ENCODE measurements at places on chromosomes 3 and 15.

DNA sequence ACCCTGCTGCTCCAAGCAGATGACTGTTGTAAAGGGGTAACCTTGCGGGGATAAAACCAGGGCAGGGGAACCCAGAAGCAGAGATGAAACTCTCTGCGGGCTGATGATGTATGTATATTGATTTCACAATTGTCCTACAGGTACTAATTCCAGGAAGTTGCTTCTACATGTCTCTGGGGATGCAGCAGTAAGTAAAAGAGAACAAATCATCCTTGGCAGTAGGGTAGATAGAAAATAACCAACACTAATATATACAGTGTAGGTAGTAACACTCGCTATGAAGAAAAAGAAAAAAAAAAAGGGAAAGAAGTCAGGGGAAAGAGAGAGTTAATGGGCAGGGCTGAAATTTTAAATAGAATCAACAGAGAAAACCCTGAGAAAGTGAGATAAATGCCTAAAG lies 50.2 kb downstream of the EPHA3 start:
- DNase-seq = no peak

- no peak for DNase-seq
Measured at GRCh38 chr3:112629425-112629824, 11.5 kb downstream of the CCDC80 start.

DNA sequence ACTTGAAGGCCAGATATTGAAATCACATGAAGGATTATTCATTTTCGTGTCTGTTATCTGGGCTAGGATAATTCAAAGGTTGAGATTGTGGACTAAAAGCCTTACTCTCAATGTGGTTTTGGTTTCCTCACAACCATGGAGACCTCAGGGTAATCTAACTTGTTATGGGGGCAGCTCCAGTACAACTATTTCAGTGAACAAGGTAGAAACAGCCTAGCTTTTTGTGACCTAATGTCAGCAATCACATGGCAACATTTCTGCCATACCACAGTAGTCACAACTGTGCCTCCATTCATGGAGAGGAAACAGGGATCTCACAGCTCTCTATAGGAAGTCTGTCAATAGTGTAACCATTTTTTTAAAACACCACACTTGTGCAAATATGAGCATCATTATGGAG lies 62.4 kb upstream of the RARB start:
- no peak for DNase-seq

DNA sequence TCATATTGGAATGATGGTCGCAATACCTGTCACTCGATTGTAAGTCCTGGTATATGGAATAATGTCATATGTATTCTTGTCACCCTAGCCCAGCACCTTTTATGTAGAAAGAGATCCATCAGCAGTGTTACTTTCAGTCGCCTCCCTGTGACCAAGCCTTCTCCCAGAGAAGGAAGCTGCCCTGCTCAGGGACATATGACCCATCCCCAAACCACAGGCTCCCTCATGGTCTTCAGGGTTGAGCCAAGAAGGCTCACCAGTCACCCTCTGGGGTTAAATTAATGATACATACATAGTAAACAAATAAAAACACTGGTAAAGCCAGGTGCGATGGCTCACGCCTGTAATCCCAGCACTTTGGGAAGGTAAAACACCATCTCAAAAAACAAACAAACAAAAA lies 4.6 kb upstream of the MFGE8 start:
- DNase-seq = no peak

- DNase-seq = no peak
Measured at GRCh38 chr3:112805126-112805525, 41.5 kb downstream of the CD200R1L start.

- no peak for DNase-seq
Measured at GRCh38 chr3:27253831-27254230, 115.4 kb downstream of the NEK10 start.

- no peak for DNase-seq
Measured at GRCh38 chr3:59426821-59427565, 377.2 kb upstream of the CFAP20DC start.

DNA sequence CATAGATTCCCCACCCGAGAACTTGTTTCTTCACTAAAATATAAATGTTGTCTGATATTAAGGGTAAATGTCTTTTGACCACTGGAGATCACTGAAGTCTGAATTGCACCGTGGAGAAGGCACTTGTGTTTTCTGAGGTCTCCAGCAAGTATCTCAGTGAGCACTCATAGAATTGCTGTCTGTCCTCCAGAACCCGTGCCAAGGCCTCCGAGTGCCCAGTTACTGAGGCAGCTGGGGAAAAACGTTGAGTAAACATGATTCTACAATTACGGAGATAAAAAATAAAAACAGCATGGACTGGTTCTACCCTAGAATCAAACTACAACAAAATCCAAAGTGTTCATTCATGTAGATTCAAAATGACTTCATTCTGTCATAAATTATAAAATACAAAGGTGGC lies 60.0 kb downstream of the MLH1 start:
- DNase-seq = no peak

DNA sequence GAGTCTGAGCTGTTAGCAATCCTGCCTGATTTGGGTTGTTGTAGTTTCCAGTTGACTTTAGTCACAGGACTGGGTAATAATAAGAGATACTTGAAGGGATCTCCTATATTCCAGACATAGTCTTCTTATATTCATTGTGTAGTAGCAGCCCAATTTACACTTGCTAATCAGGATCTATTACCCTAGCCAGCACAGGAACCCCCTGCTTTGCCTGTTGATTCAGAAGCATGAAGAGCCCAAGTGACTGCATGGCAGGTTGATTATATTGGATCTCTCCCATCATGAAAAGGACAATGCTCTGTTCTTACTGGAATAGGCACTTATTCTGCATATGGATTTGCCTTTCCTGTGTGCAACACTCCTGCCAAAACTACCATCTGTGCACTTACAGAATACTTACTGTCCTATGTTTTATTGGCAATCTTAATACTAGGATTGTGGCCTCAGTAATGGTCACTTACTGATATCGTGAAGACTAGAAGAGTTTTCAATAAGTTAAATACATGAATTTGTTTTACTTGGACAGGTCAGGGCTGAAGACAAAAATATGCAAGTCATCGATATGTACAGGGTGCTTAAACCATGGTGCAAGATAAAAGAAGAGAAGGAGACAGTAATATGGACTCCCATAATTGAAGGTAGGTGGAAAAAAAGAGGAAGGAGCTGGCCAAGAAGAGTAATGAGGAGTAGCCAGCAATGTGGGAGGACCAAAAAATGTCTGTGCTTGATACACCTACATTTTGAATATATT lies 304.1 kb downstream of the MCTP2 start:
- no peak for DNase-seq

DNA sequence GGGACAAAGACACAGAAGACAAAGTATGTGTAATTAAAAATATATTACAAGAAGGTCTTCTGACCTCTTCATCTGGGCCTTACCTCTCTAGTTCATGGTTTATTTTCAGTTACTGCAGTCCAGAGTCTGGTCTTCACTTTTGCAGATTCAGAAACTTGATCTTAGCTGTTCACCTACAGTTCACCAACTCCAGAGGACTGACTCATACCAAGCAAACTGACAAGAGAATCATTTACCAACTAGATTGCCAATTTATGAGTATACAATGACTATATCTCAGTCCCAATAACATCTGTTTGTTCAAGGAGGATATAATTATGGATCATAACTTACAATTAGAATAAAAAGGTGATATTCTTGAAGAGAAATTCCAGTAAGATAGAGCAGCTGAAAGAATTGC lies 9.0 kb downstream of the P2RY1 start:
- DNase-seq = no peak

DNA sequence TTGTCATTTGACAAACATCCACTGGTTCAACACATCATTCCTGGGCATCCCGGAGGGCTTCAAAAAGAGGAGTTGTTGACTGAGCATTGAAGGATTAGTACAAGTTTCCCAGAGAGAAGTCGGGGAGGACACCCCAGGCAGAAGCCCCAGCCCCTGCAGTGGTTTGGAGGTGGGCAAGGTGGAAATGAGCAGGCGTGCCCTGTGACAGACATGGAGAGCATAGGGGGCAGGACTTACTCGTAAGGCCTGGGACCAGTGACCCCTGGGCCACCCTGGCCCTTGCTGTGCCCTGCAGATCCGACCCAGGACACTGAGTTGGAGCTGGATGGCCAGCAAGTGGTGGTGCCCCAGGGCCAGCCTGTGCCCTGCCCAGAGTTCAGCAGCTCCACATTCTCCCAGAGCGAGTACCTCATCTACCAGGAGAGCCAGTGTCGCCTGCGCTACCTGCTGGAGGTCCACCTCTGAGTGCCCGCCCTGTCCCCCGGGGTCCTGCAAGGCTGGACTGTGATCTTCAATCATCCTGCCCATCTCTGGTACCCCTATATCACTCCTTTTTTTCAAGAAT lies 5.9 kb downstream of the PARP3 start:
- DNase-seq = no peak

- DNase-seq = no peak
Measured at GRCh38 chr3:131645638-131646037, 142.9 kb upstream of the MRPL3 start.

GRCh38 chr3:44019736-44020135 lies 221.9 kb upstream of the TOPAZ1 start:
- DNase-seq = no peak

- no peak for DNase-seq
Measured at GRCh38 chr3:45889337-45889736, 3.0 kb downstream of the CCR9 start.

DNA sequence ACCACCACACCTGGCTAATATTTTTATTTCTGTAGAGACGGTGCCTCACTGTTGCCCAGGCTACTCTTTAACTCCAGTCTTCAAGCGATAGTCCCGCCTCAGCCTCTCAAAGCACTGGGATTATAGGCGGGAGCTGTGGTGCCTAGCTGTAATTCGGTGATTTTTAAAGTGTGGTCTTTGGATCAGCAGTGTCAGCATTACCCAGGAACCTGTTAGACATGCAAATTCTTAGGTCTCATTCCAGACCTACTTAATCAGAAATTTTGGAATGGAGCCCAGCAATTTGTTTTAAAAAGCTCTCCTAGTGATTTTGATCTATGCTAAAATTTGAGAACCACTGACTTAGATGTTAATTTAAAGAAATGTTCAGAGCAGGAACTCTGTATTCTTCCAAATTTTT lies 51.9 kb downstream of the GOLM2 start:
- no peak for DNase-seq

- DNase-seq = no peak
Measured at GRCh38 chr15:81723701-81724100, 322.1 kb downstream of the MEX3B start.

DNA sequence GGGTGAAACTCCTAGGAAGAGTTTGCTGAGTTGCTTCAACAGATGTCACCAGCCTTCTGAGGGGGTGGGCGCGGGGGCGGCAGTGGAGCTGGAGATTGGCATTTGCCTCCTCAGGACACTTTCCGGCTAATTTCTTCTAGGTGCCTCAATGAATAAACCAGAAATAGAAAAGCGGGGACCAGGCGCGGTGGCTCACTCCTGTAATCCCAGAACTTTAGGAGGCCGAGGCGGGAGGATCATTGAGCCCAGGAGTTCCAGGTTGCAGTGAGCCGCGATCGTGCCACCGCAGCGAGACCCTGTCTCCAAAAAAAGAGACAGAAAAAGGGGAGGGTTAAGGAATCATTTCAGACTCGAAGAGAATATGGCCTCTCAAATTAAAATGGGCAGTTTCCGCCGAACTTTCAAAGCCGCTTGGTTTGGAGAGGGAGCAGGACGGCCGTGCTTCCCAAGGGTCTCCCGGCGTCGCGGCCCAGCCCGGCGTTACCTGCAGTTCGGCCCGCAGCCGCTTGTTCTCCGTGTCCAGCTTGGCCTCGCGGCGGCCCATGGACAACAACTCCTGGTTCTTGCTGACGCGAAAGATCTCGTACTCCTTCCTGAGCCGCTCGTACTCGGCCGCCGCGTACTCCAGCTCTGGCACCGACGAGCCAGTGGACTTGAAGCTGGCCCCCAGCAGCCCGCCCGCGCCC lies 587 bp downstream of the NPHP3 start:
- no peak for DNase-seq

DNA sequence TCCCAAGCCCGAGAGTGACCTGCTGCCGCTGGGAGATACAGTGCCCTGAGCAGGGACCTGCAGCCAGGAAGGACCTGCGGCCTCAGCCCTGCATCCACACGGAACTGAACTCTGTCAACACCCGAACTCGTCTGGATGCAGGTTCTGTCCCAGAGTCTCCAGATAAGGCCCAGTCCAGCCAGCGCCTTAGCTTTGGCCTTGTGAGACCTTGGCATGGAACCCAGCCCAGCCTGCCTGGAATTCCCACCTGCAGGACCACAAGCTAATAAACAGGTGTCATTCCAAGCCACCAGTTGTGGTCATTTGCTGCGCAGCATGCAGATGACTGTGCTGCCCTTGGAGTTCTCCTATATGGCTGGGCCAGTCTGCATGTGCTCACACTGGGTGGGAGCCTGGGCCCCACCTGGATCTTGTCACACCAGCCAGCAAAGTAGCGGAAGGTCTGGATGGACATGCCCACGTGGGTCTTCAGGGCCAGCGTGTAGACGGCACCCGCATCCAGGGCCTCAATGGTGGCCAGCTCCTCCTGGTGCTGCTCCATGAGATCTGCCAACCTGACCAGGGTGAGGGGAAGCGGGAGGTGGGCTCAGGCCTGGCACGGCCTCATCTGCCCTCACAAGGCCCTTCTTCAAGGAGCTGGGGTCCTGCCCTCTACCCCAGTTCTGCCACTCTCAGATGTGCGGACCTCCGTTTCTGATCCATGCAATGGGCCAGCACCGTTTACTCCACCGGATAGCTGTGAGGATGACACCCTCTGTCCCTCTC lies 47.2 kb upstream of the SLC41A3 start:
- no peak for DNase-seq

- DNase-seq = no peak
Measured at GRCh38 chr3:119636249-119636648, 24.1 kb downstream of the POPDC2 start.

- DNase-seq = no peak
Measured at GRCh38 chr3:133083395-133083794, 45.2 kb downstream of the TMEM108 start.

DNA sequence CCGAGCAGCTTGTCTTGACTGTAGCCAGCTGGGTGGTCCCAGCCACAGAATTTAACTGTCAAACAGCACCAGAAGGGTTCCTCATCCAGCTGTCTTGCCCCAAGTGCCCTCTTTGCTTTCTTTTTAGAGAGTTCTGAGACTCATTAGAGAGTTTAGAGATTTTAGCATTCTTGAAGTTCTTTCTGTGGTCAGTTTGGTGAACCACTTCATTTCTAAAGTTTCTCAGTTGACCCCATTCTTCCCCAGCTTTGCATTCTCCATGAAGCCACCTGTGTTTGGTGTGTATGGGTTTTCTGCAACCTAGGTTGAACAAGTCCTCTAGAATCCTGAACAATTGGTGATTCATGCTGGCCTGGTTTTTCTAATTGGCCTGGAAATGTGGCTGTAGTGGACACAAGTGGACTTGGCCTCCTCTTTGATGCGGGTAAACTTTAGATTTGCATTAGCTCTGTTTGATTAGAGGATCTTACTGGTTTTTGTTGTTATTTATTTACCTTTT lies 33.7 kb downstream of the FLNB start:
- no peak for DNase-seq

DNA sequence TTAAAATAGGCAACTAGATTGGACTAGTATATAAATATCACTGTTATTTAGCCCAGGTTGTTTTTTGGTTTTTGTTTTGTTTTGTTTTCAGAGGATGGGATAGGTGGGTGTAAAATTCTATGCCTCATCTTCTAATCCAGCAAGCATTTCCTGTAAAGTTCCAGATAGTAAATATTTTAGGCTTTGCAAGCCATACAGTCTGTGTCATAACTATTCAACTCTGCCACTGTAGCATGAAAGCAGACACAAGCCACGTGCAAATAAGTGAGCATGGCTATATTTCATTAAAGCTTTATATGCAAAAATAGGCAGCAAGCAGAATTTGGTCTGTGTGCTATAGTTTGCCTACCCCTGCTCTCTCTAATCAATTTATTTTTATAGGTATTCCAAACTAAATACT lies 657.3 kb upstream of the TGFBR2 start:
- no peak for DNase-seq
